ENCODE measurements at places on chromosomes 5 and 9. TPM values are rescaled to one million over a fixed set of nuclear protein-coding genes. Genes with fewer than 3 reads are reported as not detected.

DNA sequence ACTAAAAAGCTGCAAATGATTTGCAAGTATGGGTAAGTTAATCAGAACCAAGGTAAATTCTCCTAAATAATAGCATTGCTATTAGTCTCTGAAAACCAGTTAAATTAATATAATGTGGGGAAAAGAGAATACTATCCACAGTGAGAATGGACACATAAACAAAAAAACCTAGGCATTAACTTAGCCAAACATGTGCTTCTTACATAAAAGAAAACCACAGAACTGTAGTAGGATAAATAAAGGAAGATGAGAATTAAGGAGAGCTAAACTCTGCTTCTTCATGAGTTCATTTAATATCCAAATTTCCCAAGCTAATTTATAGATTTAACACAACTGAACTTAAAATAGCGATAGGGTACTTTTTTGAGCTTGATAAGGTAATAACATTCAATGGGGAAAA is 31.8 kb downstream of the ABCA1 start:
- DNase-seq: no peak

- DNase-seq: no peak
These were observed 95.6 kb upstream of the ADRA1B start for GRCh38 chr5:159820692-159821091.

DNA sequence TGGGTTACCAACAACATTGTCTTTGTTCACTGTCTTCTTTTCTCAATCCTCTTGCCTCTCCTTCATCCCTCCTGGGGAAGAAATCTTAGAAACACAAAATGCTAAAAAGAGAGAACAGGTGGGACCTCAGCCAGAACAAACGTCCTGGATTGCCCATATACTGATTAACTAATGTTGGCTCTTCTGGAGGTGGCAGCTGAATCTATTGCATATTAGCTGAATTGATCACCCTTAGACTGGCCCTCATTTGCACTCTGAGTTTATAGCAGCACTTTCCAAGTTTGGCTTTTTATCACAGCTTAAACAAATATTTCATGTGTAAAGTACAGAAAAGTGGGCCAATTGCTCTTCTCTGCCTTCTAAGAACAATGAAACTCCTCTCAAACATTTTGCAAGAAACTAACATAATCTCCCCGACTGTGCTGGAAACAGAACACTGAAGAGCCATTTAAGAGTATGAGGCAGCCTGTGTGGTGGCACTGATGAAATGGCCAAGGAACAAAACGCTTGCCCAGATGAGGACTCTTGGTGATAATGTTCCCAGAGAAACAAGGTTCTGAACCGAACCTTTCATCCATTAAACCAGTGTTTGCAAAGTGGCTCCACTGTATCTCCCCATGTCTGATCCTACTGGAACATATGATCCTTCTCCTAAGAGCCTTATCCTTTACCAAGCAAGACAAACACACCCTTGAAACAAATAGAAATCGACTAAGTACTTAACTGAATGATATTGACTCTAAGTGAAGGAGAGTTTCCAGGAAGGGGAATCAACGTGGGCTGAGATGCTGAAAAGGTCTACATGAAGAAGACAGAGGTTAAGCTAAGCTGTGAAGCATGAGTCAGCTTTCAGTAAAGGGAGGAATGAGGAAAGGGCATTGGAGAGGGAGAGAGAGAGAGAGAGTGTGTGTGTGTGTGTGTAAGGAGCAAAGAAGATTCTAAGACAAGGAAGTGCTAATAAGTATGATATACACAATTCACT is 83.2 kb upstream of the LIFR start:
- no peak for DNase-seq

DNA sequence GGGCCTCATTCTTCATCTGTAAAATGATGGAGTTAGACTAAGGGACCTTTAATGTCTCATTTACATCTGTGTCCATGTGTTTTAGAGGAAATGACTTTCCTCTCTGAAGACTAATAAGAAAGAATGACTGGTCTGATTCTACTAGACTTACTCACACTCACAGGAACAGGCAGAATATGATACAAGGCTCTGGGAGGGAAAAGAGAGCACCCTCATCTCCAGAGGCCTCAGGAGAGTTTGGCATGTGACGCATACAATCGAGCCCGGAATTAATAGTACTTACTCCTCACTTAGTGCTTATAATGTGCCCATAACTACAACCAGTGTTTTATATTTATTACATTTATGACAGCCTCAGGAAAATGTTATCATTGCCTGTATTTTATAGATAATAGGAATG is 608.7 kb downstream of the KCTD16 start:
- no peak for DNase-seq

DNA sequence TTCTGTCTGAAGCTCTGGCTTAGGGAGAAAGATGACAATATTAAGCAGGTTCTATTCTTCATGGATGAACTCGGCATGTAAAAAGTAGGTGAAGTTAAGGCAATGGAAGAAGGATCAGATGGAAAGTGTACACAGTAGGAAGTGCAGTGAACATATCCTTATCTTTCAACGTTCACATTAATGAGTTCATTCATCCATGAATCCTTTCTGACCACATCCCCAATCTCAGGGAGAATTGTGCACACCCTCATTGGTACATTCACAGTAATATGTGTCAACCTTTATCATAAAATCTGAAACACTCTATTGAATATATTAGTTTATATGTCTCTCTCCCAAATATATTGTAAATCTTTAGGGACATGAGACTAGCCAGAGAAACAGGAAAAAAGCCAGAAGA is 5.5 kb downstream of the GIN1 start:
- no peak for DNase-seq

The ZFP37 gene
- total RNA-seq: 1.6 TPM

The SLC9A3 gene
- 2.3 TPM for total RNA-seq

DNA sequence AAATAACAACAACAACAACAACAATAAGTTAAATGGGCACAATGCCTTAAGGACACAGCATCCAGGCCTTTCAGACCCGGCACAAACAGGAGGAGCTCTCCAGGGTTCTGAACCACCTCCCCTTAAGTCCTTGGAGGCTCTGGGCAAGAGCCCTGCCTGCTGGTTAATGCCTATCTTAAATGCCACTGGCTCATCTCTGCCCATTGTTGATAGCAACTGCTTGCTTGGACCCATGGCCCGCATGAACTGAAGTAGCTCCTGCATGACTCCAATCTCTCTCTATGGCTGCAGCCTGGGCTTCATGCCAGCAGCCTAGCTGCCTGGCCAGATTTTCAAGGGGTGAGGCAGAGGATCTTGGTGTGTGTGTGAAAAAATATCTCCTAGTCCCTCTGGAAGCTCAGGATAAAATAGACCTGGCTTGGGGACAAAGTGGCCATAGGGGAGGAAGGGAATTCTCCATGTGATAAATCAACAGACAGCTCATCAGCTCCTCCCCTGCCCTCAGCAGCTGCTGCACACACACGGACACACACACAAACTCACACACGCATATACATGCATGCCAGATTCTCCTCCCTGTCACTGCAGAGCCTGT is 27.4 kb downstream of the FAM219A start:
- DNase-seq: peak; percentile 46

The WWC1 gene
- total RNA-seq: 1.7 TPM

The TMEM252 gene
- not detected for total RNA-seq

The DNAJC21 gene
- total RNA-seq: 62.1 TPM

DNA sequence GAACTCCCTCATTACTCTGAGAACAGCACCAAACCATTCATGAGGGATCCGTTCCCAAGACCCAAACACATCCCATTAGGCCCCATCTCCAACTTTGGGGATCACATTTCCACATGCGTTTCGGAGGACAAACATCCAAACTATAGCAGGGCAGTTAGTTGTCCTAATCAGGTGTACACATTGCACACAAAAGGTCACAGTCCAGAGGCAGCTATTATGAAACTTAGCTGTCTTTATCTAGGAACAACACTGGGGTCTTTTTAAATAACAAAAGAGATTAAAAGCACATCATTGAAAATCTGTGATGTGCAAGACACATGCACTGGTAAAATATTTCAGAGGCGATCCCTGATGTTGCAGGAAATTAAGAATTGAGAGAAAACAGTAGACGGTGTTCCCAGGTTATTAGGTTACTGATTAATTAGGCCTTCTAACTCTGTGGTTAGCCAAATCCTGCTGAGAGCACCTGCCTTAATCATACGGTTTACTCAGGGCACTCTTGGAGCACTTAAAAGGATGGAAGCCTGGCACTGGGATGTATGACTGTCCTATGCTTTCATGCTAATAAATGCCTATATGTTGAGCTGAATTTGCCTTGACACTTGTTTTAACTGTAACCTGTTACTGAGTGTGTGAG is 1574.5 kb upstream of the WWC1 start:
- DNase-seq: no peak

The LRRC19 gene
- not detected for total RNA-seq

The TERT gene
- 13.1 TPM for total RNA-seq

- no peak for DNase-seq
These were observed 83.2 kb upstream of the PAPPA start for GRCh38 chr9:116070256-116070914.

The CNTFR gene
- total RNA-seq: not detected

The MYOZ3 gene
- 0.49 TPM for total RNA-seq

The REEP2 gene
- total RNA-seq: 1.8 TPM

DNA sequence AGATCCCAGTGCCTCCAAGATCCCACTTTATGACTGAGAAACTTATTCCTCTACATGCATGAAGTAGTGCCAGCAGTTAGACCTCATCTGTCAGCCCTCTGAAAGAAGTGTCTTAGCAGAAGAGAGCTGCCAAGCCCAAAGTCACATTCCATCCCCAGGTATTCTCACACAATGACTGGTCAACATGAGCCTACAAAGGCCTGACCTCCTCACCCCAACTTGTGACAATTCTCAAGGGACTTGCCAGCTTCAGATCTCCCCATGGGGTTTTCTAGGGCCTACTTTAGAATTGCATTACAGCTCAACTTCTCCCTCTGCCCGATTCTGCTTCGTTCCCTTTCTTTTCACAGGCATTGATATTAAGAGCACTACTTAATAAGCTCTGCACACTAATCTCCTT is 393.8 kb upstream of the SLC30A5 start:
- DNase-seq: no peak

The IL5 gene
- total RNA-seq: not detected

GRCh38 chr9:26750162-26750561 is 142.4 kb downstream of the CAAP1 start:
- no peak for DNase-seq

- DNase-seq: no peak
These were observed 113.8 kb downstream of the ALDH1A1 start for GRCh38 chr9:72839085-72839484.

- no peak for DNase-seq
These were observed 626.6 kb upstream of the SGCD start for GRCh38 chr5:155700333-155700732.

- no peak for DNase-seq
These were observed 223.0 kb upstream of the DMRT1 start for GRCh38 chr9:618478-618877.

GRCh38 chr5:161600156-161600555 is 53.6 kb upstream of the GABRB2 start:
- no peak for DNase-seq

DNA sequence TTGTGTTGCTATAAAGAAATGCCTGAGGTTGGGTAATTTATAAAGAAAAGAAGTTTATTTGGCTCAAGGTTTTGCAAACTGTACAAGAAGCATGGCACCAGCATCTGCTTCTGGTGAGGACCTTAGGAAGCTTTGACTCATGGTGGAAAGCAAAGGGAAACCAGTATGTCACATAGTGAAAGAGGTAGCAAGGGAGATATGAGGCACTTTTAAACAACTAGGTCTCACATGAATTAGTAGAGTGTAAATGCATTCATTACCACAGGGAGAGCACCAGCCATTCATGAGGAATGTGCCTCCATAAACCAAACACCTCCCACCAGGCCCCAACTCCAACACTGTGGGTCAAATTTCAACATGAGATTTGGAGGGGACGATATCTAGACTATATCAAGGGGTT is 40.8 kb downstream of the OR2Y1 start:
- no peak for DNase-seq

- peak; percentile 95 for DNase-seq
These were observed 47.0 kb upstream of the TGFBR1 start for GRCh38 chr9:99057665-99058625.

GRCh38 chr5:151475388-151475787 is 28.0 kb downstream of the SLC36A1 start:
- no peak for DNase-seq

The CAMSAP1 gene
- total RNA-seq: 35.2 TPM

DNA sequence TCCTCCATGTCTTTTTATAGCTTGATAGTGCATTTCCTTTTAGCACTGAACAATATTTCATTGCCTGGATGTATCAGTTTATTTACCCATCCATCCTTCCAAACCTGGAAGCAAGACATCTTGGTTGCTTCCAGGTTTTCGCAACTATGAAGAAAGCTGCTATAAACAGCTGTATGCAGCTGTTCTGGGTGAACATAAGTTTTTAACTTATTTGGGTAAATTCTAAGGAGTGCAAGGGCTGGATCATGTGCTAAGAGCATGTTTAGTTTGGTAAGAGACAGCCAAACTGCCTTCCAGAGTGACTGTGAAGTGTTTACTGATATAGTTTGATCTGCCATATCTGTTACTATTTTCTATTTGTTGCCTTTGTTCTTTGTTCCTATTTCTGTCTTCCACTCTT is 58.5 kb downstream of the CSF2 start:
- DNase-seq: no peak

GRCh38 chr5:124754206-124754927 is 7.9 kb upstream of the ZNF608 start:
- DNase-seq: no peak

GRCh38 chr9:127910613-127911205 is 6.1 kb downstream of the ST6GALNAC4 start:
- DNase-seq: no peak

DNA sequence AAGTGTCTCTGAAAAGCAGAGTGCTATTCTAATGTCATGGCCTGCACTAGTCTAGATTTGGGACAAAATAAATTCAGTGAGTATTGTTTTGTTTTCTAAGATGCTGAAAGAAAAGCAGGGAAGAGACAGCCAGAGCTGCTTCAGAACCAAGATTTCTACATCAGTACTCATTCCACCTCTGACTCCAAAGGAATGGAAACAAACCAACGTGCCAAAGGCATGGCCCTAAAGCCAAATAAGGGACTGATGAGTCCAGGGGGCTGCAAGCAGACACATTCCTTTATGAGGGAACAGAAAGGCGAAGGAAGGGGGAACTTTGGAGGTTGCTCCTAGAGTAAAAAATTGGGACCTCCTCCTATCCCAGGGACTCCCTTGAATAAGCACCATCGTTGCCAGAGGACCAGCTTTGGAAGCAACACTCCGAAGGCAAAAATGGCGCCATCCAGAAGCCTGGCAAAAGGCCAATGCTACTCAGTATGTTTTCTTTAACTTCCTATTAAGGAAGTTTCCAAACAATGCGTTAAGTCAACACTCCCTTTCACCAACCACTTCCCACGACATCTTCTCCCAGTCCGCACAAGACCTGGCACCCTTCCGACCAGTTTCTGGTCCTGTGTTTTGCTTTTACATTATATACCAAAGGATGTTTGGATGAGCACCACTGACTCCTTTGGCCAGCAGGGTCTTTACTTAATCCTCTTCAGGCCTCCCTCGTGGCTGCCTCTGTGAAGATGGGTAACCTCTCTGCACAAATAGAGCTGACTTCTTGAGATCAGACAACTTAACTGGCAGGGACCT is 31.6 kb downstream of the ADAM19 start:
- no peak for DNase-seq

DNA sequence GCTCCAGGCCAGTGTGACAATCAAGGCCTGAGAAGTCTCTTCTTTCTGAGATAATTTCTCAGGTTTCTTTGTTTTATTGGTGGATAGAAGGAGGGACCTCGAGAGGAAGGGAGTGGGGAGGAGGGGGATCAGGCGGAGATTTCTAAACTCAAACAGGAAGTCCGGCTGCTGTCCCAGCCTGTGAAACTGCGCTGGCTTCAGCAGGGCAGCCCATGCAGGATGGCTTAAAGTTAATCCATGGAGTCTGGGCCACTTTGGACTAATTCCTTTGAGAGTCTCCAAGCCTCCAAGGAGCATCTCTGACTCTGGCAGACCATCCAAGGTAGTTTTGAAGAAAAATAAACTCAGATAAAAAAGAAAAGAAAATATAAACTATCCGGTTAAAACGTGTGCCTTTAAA is 378.5 kb downstream of the MLLT3 start:
- no peak for DNase-seq
